ENCODE measurements at places on chromosomes 6 and 20.
A peak's percentile ranks its signal among the peaks of the same experiment; 100 is the strongest.

DNA sequence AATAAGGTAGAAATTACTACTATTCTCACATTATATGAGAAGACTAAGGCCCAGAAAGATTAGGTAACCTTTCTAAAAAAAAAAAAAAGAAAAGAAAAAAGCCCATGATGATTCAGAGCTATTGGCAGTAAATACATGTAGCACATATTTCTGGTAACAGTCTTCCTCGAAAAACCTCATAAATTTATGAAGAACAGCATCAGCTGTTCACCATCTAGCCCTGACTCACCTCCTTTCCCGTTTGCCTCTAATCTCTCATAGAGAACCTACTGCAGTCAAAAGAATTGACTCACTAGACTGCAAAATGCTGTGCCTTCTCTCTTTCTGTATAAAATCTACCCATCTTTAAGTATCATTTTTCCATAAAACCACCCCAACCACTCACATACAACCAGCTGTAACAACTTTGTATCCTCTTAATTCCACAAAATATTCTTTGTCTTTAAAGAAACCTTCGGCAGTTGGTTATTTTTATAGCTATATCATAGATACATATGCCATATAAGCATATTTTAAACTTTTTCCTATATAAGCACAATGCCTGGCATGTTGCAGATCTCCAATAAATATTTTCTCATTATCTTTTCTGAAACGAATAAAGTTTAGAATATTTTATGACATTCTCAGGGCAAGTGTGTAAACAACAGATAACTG lies 152.7 kb upstream of the ENPP5 start:
- no peak for DNase-seq

DNA sequence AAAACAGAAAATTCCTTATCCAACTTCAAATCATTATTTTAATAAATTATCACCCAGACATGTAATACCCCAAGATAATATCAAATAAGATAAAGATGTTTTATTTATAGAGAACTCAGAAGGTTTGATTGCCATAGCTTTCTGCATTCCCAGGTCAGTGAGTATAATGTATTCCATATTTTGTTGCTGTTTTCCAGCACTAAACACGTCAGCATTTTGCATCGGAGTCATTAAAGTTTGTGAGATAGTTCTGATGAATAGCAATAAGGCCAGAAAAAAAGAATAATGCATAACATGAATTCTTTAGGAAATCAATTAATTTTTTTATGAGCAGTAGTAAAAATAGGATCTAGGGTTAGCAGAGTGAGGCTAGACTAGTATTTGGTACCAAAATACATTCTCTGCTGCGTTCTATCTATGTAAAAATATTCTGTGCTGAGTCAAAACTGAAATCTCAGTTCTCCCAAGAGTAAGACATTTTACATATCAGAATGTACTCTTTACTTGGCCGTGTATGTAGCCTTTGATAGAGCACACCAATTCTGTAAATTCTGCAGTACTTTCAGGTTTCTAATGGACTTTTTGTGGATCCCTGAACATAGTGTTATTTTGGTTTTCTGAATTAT lies 269.9 kb upstream of the AGPAT4 start:
- DNase-seq, result peak; percentile 53

DNA sequence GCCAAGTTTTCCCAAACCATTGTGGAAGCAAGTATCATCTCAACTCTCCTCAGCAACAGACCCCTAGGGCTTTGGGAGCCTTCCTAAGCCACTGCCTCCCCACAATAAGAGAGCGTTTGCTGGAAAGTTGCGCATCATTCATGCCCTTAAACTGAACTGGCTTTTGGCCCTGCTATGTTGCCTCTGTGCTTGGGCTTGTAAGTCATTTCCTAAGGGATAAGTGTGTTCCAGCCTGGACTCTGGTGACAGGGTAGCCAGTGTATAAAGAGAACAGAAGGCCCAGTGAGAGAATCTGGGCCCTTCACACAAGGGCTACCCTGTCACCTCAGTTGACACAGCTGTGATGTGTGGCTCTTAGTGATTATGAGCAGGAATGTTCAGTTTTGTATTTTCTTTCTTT lies 77.8 kb downstream of the COL9A1 start:
- DNase-seq, result no peak

DNA sequence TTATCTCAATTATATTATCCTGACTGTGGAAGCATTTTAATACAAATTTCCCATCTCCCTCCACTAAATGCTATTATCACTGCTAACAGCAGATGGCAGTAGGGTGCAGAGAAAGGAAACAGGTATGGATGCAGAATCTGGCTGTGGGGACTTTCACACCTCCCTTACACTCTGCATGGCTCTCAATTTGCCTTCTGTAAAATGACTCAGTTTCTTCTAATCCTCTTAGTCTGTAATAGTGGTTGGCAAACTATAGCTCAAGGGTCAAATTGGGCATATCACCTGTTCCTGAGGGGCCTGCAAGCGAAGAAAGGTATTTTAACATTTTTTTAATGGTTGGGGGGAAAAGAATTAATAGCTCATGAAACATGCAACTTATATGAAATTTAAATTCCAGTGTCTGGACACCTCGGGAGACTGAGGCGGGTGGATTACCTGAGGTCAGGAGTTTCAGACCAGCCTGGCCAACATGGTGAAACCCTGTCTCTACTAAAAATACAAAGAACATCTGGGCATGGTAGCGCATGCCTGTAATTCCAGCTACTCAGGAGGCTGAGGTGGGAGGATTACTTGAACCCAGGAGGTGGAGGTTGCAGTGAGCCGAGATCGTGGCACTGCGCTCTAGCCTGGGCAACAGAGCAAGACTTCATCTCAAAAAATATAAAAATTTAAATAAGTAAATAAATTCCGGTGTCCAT lies 83.5 kb downstream of the ZMYND8 start:
- peak; percentile 74 for DNase-seq
